ENCODE measurements at places on chromosomes 7 and 10.

- DNase-seq, result no peak
Measured at GRCh38 chr10:5860066-5860465, 29.6 kb downstream of the ANKRD16 start.

DNA sequence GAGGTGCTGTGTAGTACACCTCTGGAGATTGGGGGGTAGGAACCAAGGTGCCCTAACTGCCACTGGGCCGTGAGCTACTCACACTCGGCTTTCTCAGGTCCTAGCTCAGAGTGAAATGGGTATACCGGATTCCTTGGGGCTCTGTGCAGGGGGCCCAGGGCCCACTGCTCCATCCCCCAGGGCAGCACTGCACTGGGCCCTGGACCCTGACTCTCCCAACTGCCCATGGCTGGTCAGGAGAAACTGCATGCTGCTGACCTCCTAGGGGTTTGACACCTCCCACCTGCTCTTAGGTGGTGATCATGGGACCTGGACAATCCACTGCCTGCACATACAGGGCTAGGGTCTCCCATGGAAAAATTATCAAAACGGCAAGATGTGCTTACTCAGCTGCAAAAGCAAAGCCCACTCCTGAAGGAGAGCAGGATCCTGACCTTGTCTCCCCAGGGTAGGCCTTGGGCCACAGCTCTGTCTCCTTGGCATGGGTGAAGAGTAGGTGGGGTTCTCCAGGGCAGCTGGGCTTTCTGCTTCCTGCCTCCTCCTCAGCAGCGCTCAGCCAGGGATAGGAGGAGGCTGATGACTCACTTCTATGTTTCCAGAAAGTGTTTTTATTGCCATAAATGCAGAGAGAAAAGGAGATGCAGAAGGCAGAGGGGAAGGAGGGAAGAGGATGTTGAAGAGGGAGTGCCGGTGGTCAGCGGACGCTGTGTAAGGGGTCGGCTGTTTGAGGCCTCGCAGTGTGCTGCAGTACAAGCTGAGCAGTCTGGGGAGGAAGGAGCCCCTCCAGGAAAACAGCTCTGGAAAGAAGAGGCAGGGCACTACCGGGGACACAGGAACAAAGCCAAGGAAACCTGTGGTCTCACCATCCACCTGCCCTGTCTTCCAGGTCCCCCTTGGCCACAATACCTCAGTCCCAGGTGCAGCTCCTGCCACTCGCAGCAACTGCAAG, 107.8 kb downstream of the ARHGAP22 start:
- no peak for DNase-seq

GRCh38 chr10:101219139-101219945, 9.9 kb downstream of the LBX1 start:
- DNase-seq, result no peak

DNA sequence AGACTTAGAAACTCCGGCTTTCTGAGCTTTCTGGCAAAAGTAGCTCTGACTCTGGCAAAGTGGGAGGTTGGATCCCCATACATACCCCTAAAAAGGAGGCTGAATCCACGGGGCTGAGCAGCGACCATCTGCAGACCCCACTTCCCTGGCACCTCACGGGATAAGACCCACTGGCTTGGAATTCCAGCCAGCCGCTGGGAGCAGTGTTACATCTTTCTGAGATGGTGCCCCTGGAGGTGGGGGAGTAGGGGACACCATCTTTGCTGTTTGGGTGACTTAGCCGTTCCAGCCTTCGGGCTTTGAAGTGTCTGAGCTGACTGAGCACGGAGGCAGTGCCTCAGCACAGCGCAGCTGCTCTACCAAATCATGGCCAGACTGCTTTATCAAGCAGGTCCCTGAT, 45.0 kb upstream of the GRM3 start:
- no peak for DNase-seq

- DNase-seq, result no peak
Measured at GRCh38 chr7:137873979-137874777, 27.4 kb upstream of the DGKI start.

DNA sequence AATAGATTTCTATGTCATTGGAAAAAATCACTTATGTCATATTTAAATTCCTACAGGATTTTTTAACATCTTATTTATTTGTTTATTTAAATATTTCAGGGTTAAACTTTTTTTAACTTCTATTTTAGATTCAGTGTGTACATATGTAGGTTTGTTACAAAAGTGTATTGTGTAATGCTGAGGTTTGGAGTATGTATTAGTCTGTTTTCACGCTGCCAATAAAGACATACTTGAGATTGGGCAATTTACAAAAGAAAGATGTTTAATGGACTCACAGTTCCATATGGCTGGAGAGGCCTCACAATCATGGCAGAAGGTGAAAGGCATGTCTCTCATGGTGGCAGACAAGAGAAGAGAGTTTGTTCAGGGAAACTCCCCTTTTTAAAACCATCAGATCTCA, 65.4 kb downstream of the MGAM2 start:
- no peak for DNase-seq

GRCh38 chr10:97336942-97337831, 2.7 kb upstream of the FRAT2 start:
- DNase-seq, result no peak

DNA sequence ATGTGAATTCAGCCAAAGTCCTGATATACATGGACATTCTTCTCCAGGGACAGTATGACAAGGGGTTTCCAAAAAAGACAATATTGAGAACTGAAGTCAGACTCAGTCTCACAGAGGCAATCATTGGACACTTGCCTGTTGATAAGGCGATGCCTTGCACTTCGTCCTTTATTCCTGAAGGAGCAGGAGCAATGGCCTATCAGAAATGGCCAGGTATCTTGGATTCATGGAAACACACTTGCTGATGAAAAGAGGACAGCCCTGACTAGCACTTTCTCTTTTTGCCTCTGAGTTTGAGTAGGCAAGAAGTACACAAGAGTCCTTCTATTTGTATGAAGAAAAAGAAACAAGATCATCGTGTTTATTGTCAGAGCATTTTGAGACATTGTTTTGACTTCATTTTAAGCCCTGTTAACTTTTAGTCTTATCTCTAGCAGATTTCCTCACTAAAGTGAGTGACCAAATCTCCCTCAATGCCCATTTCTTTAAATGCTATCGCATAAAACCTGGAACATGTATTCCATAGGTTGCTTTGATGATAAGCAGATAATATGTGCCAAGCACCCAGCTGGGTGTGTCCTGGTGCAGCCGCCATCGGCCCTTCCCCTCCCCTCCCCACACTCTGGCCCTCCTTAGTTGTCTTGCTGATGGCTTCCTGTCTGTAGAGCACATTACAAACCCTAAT, 26.6 kb downstream of the ST8SIA6 start:
- DNase-seq, result no peak

GRCh38 chr7:29139191-29139590, 7.1 kb downstream of the CPVL start:
- DNase-seq, result no peak
